Hippocampal formation (tissue), 2 donors: ENCODE measurements at places on chromosomes 5 and 9.

GRCh38 chr9:37566716-37567115 lies 9.5 kb downstream of the FBXO10 start:
- no peak for DNase-seq

DNA sequence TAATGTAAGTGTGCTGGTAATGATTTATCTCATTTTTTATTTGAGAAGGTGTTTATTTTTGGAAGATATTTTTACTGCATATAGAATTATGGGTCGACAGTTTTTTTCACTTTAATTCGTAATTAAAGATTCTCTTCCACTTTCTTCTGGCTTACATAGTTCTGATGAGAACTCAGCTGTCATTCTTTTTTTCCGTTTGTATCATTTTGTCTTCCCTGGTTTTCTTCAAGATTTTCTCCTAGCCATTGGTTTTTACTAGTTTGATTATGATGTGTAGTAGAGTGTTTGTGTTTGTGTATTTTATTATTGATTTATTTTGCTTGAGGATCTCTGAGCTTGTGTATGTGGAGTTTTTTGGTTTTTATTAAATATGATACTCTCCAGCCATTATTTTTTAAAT lies 21.7 kb downstream of the SLF1 start:
- no peak for DNase-seq

DNA sequence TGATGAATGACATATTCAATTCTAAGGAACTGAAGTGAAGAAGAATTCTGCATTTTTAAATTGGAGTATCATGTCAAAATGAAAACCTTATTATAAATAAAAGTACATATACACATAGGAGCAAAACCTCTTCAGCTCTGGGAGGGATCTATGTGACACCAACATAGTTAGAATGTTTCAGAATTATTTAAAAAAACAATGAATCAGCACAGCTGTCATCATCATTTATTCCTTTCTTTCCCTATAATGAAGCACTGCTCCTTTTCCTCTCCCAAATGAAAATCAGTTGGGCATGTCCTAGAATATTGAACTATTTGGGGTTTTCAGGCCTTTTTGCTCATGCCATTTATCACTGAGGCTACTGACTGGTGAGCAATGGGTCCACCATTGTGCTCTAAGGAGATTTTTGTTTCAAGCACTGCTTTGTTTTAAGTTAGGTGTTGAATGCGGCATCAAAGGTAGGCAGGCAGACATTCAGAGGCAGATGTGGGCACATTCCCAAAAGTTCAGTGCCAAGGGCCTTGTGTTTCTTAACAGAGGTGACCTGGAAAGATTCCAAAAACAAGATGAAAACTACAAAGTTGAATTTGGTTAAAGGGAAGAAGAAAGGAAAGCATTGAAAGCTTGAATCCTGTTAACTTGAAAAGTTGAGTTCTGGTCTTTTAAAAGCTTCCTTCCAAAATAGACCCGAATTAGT lies 126.4 kb upstream of the ADAMTSL1 start:
- DNase-seq: no peak

GRCh38 chr5:73104326-73104725 lies 16.0 kb upstream of the TMEM171 start:
- no peak for DNase-seq

DNA sequence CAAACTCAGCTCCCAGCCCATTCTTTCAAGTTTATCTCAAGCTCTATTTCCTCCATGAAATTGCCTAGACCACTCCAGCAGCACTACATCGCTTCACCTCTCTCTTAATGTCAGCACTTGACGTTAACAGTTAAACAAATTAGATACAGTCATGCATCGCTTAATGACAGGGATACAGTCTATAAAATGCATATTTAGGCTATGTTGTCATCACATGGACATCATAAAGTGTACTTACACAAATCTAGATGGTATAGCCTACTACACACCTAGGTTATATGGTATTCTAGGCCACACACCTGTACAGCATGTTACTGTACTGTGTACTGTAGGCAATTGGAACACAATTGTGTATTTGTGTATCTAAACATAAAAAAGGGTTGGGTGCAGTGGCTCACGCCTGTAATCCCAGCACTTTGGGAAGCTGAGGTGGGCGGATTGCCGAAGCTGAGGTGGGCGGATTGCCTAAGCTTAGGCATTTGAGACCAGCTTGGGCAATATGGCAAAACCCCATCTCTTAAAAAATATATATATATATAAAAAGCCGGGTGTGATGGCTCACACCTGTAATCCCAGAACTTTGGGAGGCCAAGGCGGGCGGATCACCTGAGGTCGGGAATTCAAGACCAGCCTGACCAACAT lies 13.4 kb upstream of the PCSK5 start:
- no peak for DNase-seq

DNA sequence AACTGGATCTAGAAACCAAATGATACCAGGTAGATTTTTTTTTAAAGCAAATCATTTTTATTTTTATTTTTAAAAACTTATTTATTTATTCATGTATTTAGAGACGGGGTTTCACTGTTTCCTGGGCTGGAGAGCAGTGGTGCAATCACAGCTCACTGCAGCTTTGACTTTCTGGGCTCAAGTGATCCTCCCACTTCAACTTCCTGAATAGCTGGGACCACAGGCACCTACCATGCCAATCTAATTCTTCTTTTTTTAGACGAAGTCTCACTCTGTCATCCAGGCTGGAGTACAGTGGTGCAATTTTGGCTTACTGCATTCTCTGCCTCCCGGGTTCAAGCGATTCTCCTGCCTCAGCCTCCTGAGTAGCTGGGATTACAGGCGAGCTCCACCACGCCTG lies 41.3 kb upstream of the CDK20 start:
- no peak for DNase-seq

GRCh38 chr9:127940593-127940992 lies 2.9 kb upstream of the DPM2 start:
- DNase-seq: no peak

GRCh38 chr9:99231711-99232110 lies 9.6 kb downstream of the SEC61B start:
- no peak for DNase-seq

- DNase-seq: no peak
Measured at GRCh38 chr5:153718713-153719112, 228.2 kb downstream of the GRIA1 start.

GRCh38 chr5:171954721-171955120 lies 51.7 kb downstream of the FBXW11 start:
- no peak for DNase-seq

DNA sequence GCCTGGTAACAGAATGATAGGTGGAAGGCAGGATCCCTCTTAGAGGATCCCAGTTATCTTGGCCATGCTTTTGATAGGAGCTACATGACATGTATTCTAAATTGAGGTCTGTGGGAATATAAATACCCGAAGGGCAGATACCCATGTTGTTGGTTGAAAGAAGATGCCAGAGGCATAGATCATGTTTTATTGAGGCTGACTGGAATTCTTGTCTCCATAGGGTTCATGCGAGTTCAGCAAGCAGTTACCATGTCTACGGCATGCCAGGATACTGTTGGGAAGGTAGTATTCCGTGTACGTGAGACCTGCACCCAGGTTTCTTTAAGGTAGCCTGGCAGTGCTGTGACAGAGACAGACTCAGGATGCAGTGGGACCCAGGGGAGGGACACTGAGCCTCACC lies 230.7 kb downstream of the NR3C1 start:
- DNase-seq: no peak

- DNase-seq: no peak
Measured at GRCh38 chr9:127176631-127177030, 54.2 kb upstream of the ANGPTL2 start.

GRCh38 chr9:135306699-135307098 lies 172.9 kb upstream of the PPP1R26 start:
- DNase-seq: no peak

DNA sequence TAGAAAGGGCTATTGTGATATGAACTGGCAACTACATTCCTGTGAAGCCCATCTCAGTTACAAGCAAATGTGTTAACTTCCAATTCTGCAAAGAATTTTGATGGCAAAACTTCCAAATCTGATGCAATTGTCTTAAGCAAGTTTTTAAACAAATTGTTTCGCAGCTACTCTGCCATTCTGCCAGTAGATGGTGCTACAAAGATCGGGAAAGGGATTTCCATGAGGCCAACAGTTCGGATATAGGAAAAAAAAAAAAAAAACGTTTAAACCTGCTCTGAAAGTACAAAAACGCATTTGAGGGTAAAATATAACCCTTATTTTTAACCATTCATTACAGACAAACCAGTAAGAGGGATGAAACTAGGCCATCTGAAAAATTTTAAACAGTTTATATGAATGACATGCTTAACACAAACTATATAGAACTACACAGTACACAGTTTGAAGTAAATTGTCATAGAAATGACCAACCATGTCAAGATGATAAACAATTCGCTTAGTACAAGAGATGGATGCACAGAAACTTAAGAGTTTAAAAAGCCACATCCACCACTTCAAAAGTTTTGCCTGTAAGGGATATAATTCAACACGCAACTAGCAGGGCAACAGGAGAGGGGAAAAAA lies 2.2 kb downstream of the HNRNPA0 start:
- DNase-seq: no peak

GRCh38 chr5:11504065-11504885 lies 400.0 kb downstream of the CTNND2 start:
- no peak for DNase-seq

GRCh38 chr9:95874303-95874988 lies 1.0 kb upstream of the ERCC6L2 start:
- no peak for DNase-seq

DNA sequence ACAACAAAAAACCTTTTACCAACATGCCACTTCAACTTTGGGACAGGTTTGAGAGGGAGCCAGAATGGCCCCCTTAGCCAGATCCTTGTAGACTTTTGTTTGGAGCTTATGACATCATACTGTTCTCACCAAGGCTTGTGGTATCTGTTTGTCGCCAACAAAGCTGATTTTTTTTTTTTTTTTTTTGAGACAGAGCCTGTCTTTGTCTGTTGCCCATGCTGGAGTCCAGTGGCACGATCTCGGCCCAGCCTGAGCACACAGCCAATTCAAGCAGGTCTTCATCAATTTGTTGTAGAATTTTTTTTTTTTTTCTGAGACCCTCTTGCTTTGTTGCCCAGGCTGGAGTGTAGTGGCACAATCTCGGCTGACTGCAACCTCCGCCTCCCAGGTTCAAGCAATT lies 26.4 kb upstream of the NTNG2 start:
- DNase-seq: no peak

DNA sequence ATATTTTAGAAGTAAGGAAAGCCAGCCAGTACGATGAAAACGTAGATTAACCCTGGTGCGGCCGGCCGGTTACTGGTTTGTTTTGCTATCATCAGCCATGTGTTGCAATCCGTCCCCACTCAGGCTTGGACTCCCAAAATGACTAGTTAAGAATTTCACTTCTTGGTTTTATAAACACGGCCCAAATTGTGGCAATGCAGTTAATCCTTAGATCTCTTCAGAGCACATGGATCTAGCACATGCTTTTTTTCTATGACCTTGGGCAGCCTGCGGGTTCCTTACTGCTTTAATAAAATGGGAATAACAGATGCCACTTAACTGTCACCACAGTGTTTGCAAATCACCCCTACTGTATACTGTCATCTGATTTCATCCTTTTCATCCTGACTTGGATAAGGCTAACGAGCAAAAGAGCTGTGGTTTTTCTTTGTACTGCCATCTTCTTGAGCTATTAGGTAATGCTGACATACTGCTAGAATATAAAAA lies 1.5 kb downstream of the NDFIP1 start:
- peak; percentile 3 for DNase-seq

DNA sequence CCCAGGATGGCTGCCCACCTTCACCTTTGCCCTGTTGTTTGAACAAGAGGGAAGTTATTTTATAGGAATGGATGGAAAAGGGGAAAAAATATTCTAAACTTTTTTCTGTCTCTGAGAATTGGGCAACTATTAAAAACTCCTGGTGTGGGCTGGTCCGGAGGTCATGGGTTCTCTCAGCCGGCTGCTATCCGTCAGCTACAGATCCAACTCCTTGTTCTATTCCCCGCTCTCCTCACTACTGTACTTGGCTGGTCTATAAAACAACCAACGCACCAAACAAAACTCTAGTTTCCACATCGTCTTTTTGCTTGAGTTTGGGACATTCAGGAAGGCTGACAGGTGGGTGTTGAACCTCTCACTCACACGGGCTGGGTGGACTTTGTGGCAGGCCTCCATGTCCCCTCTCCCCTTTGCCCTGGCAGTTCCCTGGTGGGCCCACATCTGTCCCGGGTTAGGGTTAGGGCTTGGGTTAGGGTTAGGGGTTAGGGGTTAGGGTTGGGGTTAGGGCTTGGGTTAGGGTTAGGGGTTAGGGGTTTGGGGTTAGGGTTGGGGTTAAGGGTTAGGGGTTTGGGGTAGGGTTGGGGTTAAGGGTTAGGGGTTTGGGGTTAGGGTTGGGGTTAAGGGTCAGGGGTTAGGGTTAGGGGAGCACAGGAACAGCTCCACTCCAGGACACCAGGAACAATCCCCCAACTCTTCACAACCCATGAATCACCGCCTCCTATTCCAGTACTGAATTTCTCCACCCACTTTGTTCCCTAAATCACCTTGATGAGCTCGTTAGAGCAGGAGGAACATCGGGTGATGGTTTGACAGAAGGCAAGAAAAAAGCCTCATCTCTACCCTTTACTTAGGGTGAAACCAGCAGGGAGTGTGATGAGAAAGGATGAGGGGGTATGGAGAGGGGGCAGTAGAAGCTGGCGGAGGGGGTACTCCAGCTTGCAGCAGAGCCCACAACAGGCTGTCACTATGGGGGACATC lies 302.1 kb upstream of the IRX4 start:
- no peak for DNase-seq

DNA sequence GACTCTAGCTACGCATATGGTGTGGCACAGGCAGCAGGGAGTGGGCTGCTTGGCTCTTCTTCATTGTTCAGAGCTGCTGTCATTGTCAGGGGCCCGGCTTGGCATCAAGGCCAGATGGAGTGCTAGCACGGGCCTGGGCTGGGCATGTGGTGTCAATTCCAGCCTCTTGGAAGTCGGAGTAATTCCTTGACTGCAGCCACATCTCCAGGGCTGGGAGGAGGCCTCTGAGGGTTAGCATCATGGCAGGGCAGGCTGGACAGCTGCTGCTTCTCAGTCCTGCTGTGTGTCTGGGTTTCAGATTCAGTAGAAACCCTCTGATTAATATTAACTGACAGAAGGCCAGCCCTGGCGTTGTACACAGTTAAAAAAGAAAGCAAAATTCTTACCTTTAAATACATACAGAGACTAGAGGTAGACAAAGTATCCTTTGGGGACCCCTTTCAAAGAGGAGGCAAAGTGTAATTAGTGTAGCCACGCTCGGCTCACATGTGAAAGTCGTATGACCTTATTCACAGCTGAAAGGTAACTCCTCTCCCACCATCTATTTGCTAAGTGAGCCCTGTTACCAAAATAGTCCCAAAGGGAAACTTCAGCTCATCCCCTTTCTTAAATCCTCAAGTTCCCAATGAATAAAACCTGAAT lies 126.4 kb downstream of the DOCK2 start:
- no peak for DNase-seq
